ENCODE measurements at places on chromosomes 5 and 9. TPM values are rescaled to one million over a fixed set of nuclear protein-coding genes. Genes with fewer than 3 reads are reported as not detected.

The PLCXD3 gene
- total RNA-seq = not detected

The FOXD4 gene
- total RNA-seq = not detected

The ADAMTS19 gene
- total RNA-seq = not detected

The FKTN gene
- total RNA-seq = 12.8 TPM

The FCN1 gene
- not detected for total RNA-seq

The SSNA1 gene
- total RNA-seq = 90.0 TPM

The CDKN2A gene
- 32.9 TPM for total RNA-seq

The PTGR1 gene
- not detected for total RNA-seq

GRCh38 chr5:117143406-117143805 is 568.8 kb upstream of the SEMA6A start:
- no peaks in the 10 kb centered on the region for H3K27me3 ChIP-seq
- H3K4me1 ChIP-seq = no peaks in the 10 kb centered on the region
- H3K36me3 ChIP-seq = no peaks in the 10 kb centered on the region
- DNase-seq = no peak
- H3K4me3 ChIP-seq = no peak overlapping the region

DNA sequence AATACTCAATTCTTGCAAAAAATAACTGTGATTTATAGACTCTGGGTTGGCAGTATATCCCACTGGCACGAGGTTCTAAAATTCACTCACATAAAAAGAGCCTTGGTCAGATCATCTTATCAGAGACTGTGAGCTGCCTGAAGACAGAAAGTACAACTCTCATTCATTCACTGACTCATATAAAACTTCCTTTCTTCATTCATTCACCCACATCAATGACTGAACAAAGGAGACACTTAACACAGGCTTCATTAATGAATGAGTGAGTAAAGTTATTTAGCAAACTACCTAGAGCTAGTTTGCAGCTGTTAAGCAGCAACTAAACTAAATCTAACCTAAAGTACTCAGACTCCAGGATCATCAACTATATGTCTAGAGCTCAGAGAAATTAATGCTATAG is 214.7 kb downstream of the DENND1A start:
- peaks cover 2% of the 10 kb centered on the region for H3K4me1 ChIP-seq
- H3K27me3 ChIP-seq = no peaks in the 10 kb centered on the region
- H3K36me3 ChIP-seq = peaks cover 2% of the 10 kb centered on the region
- no peak for DNase-seq

- no peaks in the 10 kb centered on the region for H3K27me3 ChIP-seq
- peaks cover 28% of the 10 kb centered on the region for H3K4me1 ChIP-seq
- H3K27ac ChIP-seq = peak overlapping the region; percentile 95
Measured at GRCh38 chr9:33472881-33473615, 676 bp downstream of the NOL6 start.

- no peaks in the 10 kb centered on the region for H3K4me1 ChIP-seq
- H3K36me3 ChIP-seq = no peaks in the 10 kb centered on the region
- H3K4me3 ChIP-seq = no peak overlapping the region
Measured at GRCh38 chr9:76354221-76354620, 40.0 kb downstream of the RFK start.

DNA sequence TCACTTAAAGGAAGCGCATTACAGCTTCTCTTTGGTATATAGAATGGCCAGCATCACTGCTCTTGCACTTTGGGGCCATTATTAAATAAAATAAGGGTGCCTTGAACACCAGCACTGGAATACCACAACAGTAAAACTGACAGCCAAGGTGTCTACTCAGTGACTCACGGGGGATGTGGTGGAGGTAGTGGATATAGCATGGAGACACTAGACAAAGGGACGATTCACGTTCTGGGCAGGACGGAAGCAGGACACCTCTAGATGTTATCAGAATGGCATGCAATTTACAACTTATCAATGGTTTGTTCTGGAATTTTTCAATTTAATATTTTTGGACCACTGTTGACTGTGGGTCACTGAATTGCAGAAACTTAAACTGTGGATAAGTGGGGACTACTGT is 32.9 kb upstream of the PDE8B start:
- peaks cover 31% of the 10 kb centered on the region for H3K27me3 ChIP-seq
- no peaks in the 10 kb centered on the region for H3K4me1 ChIP-seq
- no peaks in the 10 kb centered on the region for H3K36me3 ChIP-seq
- H3K4me3 ChIP-seq = no peak overlapping the region
- DNase-seq = no peak

- H3K36me3 ChIP-seq = peaks cover 79% of the 10 kb centered on the region
- no peaks in the 10 kb centered on the region for H3K27me3 ChIP-seq
- no peak overlapping the region for H3K4me3 ChIP-seq
- H3K27ac ChIP-seq = no peak overlapping the region
- DNase-seq = no peak
Measured at GRCh38 chr5:60633341-60633740, 66.6 kb downstream of the DEPDC1B start.

- no peak for DNase-seq
- H3K4me1 ChIP-seq = peaks cover 4% of the 10 kb centered on the region
- no peak overlapping the region for H3K4me3 ChIP-seq
Measured at GRCh38 chr5:175261037-175261436, 182.9 kb downstream of the DRD1 start.

DNA sequence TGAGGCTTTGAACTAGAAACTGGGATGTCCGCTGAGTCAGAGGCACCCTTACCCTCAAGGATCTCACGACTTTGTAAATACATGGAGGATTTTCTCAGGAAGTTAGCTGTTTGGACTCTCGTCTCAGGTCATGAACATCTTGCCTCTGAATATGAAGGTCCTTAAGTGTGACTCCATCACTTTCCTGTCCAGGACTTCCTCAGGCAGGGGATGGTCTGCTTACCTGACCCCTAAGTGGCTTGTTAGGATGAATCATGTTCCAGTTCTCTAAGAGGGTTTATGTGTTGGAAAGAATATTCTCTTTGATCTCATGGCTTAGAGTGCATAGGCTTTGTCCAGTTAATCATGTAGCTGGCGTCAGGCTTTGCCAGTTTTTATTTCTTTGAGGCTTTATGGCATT is 511.7 kb upstream of the KLF4 start:
- no peak overlapping the region for H3K27ac ChIP-seq
- no peak for DNase-seq
- no peaks in the 10 kb centered on the region for H3K4me1 ChIP-seq
- no peaks in the 10 kb centered on the region for H3K36me3 ChIP-seq
- H3K27me3 ChIP-seq = no peaks in the 10 kb centered on the region

- peaks cover 27% of the 10 kb centered on the region for H3K27me3 ChIP-seq
- peaks cover 3% of the 10 kb centered on the region for H3K4me1 ChIP-seq
- no peak overlapping the region for H3K4me3 ChIP-seq
- no peak overlapping the region for H3K27ac ChIP-seq
Measured at GRCh38 chr9:132548751-132549640, 33.4 kb upstream of the BARHL1 start.

DNA sequence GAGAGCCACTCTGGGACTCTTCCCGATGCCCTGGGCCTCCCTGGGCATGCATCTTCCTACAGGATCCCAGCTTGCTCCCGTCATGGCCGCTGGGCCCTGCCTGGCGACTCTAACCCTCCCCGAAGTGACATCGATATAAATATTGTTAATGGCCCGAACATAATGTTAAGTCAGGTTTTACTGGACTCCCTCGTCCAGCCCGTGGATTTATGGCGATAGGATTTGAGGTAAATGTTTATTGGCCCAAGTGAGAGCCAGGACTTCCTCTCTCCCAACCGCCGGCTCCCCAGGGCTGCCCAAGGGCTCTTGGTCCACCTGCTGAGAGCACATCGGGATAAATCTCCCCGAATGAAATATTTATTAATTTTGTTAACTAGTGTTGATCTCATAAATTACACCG is 246.3 kb downstream of the PBX3 start:
- H3K27ac ChIP-seq = no peak overlapping the region
- H3K27me3 ChIP-seq = no peaks in the 10 kb centered on the region
- H3K4me1 ChIP-seq = no peaks in the 10 kb centered on the region
- no peak for DNase-seq

DNA sequence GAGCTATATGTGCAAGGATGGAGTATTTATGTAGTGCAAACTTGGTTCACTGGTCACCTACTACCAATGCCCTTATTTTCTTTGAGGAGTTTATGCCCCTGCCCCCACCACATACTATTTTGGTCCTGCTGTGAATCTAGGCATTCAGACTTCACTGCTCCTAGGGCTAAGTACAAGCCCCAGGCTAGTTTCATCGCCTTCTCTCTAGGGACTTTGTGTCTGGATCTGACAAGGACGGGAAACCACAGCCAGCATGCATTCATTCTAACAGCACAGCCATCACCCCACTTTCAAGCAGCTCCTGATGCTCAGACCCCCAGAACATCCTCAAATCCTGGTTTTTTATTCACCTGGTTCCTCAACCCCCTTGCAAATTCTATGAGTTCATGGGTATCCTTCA is 56.8 kb downstream of the DRD1 start:
- no peak overlapping the region for H3K27ac ChIP-seq
- DNase-seq = no peak
- H3K36me3 ChIP-seq = no peaks in the 10 kb centered on the region
- no peaks in the 10 kb centered on the region for H3K4me1 ChIP-seq

GRCh38 chr9:4339836-4340560 is 40.1 kb upstream of the GLIS3 start:
- no peak for DNase-seq
- H3K36me3 ChIP-seq = no peaks in the 10 kb centered on the region
- H3K4me3 ChIP-seq = no peak overlapping the region
- H3K4me1 ChIP-seq = peaks cover 7% of the 10 kb centered on the region

GRCh38 chr5:142661957-142662356 is 23.9 kb downstream of the FGF1 start:
- H3K36me3 ChIP-seq = no peaks in the 10 kb centered on the region
- no peak overlapping the region for H3K27ac ChIP-seq
- peaks cover 7% of the 10 kb centered on the region for H3K27me3 ChIP-seq
- DNase-seq = no peak
- H3K4me1 ChIP-seq = no peaks in the 10 kb centered on the region

DNA sequence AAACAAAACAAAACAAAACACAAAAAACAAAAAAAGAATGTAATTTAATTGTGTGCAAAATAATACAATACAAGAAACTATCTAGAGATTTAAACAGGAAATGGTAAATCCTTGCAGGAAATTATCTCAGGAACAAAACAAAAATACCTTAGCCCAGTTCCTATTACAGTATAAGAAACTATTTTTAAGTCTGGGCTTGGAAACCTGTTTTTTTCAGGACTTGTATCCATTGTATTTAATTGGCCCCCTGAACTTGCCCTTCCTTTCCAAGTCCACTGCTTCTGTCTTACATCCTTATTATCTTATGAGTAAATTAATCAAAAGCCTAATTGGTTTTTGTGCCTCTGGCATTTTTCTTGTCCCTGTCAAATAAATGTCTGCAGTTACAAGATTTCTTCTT is 48.5 kb downstream of the ST8SIA4 start:
- no peak overlapping the region for H3K4me3 ChIP-seq
- H3K27me3 ChIP-seq = no peaks in the 10 kb centered on the region
- no peak for DNase-seq
- peaks cover 45% of the 10 kb centered on the region for H3K36me3 ChIP-seq

DNA sequence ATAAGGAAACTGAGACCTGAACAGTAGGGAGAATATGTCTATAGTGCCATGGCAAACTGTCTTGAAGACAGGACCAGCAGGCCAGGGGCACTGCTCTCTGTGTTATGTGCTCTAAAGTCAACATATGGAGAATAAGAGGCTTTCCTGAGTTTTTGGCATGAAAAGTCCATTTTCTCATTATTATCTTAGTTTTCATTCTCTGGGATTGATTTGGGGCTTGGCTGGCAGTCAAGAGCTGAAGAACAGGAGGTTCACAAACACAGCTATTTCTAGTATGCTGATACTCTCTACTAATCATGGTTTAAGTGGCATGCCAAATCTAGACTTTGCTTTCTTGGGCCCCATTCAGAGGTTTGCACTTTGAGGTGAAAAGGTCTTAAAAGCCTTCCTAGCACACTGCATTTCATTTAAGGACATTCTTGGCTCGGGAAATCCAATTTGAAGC is 404.4 kb downstream of the ZNF608 start:
- no peaks in the 10 kb centered on the region for H3K4me1 ChIP-seq
- H3K36me3 ChIP-seq = no peaks in the 10 kb centered on the region
- no peak for DNase-seq
- H3K27ac ChIP-seq = no peak overlapping the region
- H3K4me3 ChIP-seq = no peak overlapping the region

GRCh38 chr9:105963343-105964099 is 269.2 kb downstream of the TMEM38B start:
- H3K4me3 ChIP-seq = no peak overlapping the region
- no peak overlapping the region for H3K27ac ChIP-seq
- no peaks in the 10 kb centered on the region for H3K4me1 ChIP-seq

- no peak overlapping the region for H3K4me3 ChIP-seq
- DNase-seq = peak; percentile 57
Measured at GRCh38 chr9:117487555-117488175, 72.8 kb upstream of the ASTN2 start.

DNA sequence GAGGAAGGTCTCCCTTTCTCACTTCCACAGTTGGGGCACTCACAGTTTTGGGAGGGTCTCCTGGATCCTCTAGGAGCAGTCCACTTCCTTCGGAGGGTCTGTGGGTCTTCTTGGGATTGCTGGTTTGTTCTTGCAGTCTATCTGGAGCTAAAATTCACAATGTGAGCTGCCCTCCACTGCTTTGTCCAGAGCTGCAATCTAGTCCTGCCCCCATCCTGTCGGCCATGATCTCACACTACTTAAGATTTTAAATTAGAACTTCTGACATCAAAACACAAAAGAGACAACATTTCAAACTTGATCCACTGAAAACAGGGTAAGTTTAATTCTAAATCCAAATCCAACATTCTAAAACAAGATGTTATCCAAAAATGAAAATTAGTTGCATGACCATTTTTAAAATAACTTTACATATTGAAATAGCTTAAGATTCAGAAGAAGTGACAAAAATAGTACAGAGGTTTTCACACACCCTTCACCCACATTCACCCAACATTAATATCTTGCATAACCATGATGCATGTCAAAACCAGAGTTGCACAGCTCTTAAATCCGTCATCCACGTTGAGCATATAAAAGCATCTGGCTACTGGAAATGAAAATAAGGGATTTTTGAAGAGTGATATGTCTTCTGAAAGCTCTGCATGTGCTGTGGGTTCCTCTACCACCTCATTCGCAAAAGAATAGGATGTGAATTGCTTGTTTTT is 113.7 kb upstream of the EPB41L4A start:
- no peaks in the 10 kb centered on the region for H3K36me3 ChIP-seq
- DNase-seq = no peak
- H3K4me3 ChIP-seq = no peak overlapping the region
- no peaks in the 10 kb centered on the region for H3K4me1 ChIP-seq

DNA sequence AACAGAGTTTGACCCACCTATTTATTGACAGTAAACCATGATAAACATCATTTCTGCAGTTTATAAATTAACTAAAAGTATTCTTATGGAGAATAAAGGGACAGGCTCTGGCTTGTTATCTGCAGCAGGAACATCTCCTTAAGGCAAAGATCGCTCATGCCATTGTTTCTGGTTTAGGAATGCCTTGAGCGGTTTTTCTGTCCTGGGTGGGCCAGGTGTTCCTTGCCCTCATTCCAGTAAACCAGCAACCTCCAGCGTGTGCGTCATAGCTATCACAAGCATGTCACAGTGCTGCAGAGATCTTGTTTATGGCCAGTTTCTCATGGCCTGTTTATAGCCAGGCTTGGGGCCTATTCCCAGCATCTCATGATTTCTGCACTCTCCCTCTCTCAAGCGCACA is 521.7 kb downstream of the HINT1 start:
- DNase-seq = no peak
- H3K4me3 ChIP-seq = no peak overlapping the region
- H3K4me1 ChIP-seq = no peaks in the 10 kb centered on the region
- H3K27me3 ChIP-seq = no peaks in the 10 kb centered on the region
- H3K27ac ChIP-seq = no peak overlapping the region

GRCh38 chr5:139664086-139664693 is 16.0 kb downstream of the CXXC5 start:
- H3K36me3 ChIP-seq = no peaks in the 10 kb centered on the region
- H3K27me3 ChIP-seq = no peaks in the 10 kb centered on the region
- no peak for DNase-seq
- H3K4me3 ChIP-seq = no peak overlapping the region
- no peak overlapping the region for H3K27ac ChIP-seq
- H3K4me1 ChIP-seq = peaks cover 29% of the 10 kb centered on the region
